ENCODE measurements at places on chromosomes 7 and 10. TPM values are rescaled to one million over a fixed set of nuclear protein-coding genes. Genes with fewer than 3 reads are reported as not detected.

The THAP5 gene
- total RNA-seq = 40.0 TPM

The DNAH11 gene
- 7.5 TPM for total RNA-seq

The GFRA1 gene
- total RNA-seq = 109 TPM

- DNase-seq = no peak
Measured at GRCh38 chr7:44267719-44268421, 57.5 kb downstream of the CAMK2B start.

GRCh38 chr7:75639071-75639885 lies 99.5 kb downstream of the HIP1 start:
- no peak for DNase-seq

DNA sequence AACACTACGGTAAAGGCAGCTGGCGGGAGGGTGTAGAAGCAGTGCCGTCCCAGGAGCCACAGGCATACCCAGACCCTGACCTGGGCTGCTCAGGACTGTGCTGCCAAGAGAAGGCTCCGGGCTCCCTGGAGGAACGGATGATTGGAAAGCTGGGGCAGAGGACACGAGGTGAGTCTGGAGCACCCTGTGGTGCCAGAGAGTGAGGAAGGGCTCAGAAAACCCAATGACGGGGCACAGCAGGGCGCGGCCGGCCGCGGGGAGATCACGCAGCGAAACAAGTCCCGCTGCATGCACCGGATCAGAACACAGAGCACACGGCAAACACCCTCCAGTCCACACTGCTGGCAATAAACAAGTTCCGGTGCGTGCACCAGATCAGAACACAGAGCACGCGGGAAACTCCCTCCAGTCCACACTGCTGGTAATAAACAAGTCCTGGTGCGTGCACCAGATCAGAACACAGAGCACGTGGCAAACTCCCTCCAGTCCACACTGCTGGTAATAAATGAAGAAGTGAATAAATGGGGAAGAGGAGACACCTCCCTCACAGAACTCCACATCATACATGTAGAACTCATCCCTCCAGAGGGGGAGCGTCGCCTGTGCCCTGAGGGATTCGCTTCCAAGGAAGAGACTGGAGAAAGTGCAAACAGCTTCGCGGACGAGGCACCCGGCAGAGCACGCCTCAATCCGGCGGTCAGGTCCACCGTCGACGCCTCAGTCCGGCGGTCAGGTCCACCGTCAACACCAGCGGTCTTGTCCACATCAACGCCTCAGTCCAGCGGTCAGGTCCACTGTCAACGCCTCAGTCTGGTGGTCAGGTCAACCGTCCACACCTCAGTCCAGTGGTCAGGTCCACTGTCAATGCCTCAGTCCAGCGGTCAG lies 265.0 kb downstream of the MAD1L1 start:
- no peak for DNase-seq

DNA sequence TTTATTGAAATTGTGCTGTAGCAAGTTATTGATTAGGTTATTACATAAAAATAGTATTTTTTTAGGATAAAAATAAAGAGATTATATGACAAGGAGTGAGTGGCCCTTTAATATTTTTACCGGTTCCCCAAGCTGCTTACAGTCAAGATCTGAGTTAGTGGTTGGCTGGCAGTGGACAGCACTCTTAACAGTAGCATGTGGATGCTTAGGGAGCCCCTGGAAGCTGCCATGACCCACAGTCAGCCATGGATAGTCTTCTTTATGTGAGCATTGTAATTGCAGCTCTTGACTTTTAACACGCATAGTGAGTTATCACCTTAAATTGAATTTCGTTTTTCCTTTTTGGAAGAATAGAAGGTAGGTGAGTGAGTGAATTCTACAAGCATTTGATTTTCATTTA lies 22.1 kb downstream of the RAB18 start:
- DNase-seq = no peak

DNA sequence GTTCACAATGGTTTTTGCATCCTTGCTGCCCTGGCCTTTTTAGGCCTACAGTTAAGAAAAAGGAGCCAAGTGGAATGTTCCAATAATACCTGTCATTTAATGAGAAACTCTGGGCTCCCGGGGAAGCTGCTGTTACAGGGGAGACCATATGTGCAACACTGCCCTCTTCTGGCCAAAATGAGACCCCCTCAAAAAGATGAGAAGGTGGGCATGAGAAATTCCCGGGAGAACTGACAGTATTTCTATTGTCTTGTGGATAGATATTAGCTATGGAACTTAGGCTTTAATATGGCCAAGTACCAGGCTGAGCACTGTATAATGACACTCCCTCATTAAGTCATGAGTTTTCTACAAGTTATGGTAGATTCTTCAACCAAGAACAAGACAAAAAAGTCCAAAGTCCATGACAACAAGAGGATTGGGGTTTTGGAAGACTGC lies 99.4 kb downstream of the CCDC3 start:
- DNase-seq = peak; percentile 82

DNA sequence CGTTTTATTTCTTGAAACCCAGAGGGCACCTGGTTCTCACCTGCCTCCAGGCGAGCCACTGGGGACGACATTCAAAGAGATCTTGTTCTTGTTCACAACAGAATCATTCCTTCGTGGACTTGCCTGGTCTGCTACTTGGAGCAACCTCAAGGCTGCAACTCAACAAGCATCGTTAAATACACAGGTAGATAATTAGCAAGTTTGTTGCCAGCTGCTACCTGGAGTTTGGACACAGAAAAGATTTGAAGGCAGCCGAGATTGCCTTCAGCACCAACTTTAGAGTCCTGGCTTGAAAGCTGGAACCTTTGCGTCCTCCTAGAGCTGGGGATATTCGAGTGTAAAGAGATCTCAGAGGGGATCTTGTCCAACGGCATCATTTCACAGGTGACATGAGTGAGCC lies 89.6 kb upstream of the C7orf33 start:
- no peak for DNase-seq

GRCh38 chr10:15339892-15340291 lies 31.2 kb downstream of the FAM171A1 start:
- no peak for DNase-seq

GRCh38 chr7:155109121-155109520 lies 39.0 kb downstream of the HTR5A start:
- DNase-seq = peak; percentile 85

All from spinal cord (tissue), 10 donors.